Iris pigment epithelial cell (primary cell): ENCODE measurements at places on chromosomes 2 and 18.

DNA sequence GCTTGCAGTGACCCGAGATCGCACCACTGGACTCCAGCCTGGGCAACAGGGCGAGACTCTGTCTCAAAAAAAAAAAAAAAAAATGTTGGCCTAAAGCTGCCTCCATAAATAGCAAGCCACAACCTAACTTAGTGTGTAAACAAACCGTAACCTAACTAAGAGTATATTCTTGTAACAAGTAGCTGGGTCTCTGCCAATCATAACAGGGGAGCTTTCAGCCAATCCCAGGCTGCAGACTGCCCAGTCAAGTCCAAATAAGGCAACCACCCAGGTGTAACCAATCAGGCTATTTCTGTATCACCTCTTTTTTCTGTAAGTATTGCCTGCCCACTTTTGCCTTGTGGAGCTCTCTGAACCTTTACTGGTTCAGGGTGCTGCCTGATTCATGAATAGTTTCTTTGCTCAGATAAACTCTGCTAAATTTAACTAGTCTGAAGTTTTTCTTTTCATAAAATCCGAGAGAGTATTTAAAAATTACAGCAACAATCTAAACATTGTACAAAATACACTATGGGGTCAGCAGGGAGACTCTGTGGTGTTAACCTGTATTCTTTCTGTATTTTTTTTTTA is 4.5 kb downstream of the PSTPIP2 start:
- peak; percentile 65 for DNase-seq

GRCh38 chr2:176729706-176730569 is 460.7 kb downstream of the MTX2 start:
- peak; percentile 14 for DNase-seq

DNA sequence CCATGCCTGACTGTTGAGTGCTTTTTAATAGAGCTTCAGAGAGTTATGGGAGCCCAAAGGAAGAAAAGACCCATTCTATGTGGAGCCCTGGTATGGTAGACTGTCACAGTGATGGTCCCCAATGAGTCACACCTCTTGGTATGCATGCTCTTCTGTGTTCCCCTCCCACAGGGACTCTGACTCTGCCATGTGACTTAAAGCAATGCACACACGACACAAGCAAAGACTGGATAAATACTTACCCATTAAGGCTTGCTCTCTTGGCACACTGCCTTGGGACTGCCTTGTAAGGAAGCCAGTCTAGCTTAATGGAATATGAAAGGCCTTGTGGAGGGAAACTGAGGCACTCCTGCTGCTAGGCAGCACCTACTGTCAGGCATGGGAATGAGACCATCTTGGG is 16.7 kb upstream of the DTNB start:
- DNase-seq, result peak; percentile 8

GRCh38 chr2:129801575-129801974 is 177.9 kb upstream of the RAB6C start:
- no peak for DNase-seq

- no peak for DNase-seq
These were observed 545.0 kb downstream of the SOX11 start for GRCh38 chr2:6237039-6237660.

DNA sequence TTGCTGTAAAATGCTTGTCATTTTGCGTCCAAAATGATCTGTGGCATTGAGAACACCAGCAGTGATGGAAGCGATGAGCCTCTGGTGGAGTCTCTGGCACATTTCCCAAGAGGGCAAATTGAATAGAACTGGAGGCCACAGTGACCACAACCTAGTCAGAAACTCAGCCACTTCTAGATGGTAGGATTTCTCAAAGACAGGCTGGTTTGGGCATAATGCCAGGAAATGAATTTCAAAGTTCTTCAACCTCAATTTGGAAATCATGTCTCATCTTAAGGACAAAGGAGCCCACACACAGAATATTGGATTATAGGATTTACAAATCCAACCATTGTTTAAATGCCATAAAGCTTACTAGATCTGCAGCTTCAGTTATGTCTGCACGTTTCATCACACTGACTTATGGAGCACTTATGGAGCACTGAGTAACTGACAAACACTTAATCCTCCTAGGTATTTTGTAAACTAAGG is 132.1 kb downstream of the COL6A3 start:
- DNase-seq, result peak; percentile 96

DNA sequence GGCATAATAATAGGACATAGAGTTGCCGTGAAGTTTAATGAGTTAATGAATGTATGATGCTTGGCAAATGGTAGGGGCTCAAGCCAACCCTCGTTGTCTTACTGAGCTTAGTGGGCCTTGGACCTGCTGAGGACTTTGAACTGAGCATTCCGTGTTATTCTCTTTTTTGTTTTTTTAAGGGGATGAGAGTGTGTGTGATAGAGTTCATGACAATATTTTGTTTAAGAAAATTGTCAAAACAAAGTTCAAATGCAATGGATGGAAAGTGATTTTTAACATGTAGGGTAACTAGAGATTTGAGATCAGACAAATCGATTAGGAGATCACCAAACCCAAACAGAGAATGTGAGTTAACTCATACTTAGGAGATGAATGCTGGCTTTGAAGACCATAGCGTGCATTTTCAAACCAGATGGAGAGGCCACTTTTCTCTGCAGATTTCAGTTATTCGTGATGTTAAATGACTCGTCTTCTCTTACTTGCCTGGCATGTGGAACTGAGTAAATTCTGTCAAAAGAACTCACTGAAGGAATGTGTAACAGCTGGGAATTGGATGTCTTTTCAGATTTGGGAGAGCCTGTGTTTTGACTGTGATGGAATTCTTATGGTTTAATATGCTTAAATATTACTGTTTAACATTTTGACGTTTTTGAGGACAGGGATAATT is 88.7 kb downstream of the NEDD4L start:
- no peak for DNase-seq

- DNase-seq, result no peak
These were observed 64.2 kb upstream of the OTOS start for GRCh38 chr2:240204431-240205276.

DNA sequence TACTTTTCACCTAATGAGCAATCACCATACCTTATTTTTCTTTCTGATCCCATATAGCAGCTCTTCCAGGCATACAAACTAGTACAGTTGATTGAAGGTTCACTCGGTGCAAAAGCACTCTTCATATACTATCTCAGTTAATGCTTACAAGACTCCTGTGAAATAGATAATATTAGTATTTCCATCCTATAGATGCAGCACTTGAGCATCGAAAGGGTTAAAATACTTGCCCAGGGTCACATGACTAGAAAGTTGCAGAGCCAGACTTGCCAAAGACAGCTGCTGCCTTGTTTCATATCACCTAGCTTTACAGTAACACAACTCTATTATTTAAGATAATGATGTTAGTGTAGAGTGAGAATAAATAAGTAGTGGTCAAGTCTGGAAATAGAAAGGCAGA is 466.0 kb upstream of the TNP1 start:
- no peak for DNase-seq

GRCh38 chr2:221318376-221319130 is 253.6 kb downstream of the EPHA4 start:
- no peak for DNase-seq

DNA sequence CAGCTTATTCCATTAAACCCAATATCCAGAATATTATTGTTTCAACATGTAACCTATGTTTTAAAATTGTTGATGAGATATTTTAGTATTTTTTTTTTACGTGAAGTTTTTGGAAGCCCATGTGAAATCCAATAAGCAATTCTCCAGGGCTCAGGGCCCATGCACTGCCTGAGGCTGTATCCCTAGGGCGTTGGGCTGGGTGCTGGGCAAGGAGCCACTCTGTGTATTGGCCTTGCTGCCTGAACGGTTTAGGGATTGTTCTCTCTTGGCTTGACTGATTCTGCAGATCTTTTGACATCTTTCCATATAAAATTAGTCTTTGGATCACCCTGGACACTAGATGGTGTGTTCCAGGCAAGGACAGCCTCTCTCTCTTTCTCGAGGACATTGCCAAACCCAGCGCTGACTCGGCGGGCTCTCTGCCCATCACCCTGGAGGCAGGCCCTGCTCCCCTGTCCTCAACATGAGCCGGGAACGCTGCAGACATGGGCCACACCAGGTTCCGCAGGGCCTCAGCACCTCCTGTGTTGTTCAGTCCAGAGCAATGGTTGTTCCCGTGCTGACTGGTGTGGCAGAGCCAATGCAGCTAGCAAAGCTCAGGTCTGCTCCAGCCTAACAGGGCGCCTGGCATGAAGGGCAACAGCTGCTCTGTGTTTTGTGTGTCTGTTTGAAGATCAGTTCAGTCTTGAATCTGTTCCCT is 163.0 kb downstream of the SEPTIN10 start:
- DNase-seq, result no peak

- DNase-seq, result no peak
These were observed 49.1 kb upstream of the ANKRD62 start for GRCh38 chr18:12044591-12044990.

DNA sequence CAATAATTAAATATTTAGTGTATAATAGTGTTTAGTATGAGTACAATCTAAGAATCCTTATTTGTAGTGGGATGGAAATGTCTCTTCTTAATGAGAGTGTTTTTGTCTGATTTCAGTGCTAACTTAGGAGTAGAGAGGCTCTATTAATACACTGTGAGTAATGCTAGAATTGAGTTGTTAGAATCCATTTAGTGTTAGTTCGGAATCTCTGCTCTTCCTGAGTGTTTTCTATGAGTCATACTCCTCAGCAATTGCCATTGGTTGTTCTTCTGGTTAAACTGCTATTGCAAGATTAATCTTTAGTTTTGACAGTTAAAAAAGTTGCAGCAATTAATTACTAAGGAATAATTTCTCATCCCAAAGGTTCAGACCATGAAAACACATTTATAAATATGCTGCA is 828.6 kb upstream of the POU3F3 start:
- no peak for DNase-seq

DNA sequence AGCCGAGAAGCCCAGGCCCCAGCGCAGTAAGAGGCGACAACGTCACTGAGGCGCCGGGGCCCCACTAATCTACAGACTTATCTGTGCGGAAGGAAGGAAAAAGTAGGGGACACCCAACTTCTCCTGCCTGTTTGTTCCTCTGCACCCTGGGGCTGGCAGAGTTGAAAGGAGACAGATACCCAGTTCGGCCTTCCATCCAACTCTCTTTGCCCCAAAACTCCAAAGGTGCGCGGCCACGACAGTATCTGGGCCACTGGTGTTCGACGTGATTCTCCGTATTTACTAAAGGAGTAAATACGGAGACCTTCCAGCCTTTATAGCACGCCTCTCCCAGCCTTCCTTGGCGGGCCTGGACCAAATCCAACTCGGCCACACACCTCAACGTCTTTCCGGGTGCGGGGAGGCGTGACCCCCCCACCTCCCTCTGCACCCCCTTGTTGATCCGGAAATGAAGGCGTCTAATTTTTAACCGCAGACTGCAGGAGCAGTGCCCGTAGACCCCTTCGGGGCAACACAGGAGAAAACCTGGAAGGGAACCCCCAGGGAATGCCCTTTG is 1.6 kb downstream of the SMAD7 start:
- DNase-seq, result peak; percentile 39

- DNase-seq, result peak; percentile 17
These were observed 89.9 kb upstream of the EPC2 start for GRCh38 chr2:148554459-148555247.

DNA sequence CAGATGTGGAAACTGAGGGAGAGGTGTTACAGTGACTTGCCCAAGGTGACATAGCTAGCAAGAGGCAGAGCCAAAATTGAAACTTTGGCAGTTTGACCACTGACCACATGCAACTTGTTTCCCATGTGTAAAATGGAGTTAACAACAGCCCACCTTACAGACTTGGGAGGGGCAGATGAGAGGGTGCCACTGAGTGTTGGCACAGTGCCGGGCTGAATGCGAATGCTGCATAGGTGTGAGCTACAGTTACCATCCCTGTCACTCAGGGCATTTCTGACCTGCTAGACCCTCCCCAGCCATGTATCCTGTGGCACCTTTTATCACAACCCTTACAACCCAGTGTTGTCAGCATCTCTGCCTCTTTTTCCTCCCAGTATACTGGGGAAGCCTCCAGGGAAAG is 10.8 kb downstream of the SMARCAL1 start:
- DNase-seq, result no peak
